ENCODE measurements at places on chromosomes 5 and 9. TPM values are rescaled to one million over a fixed set of nuclear protein-coding genes. Genes with fewer than 3 reads are reported as not detected.
A peak's percentile ranks its signal among the peaks of the same experiment; 100 is the strongest.

DNA sequence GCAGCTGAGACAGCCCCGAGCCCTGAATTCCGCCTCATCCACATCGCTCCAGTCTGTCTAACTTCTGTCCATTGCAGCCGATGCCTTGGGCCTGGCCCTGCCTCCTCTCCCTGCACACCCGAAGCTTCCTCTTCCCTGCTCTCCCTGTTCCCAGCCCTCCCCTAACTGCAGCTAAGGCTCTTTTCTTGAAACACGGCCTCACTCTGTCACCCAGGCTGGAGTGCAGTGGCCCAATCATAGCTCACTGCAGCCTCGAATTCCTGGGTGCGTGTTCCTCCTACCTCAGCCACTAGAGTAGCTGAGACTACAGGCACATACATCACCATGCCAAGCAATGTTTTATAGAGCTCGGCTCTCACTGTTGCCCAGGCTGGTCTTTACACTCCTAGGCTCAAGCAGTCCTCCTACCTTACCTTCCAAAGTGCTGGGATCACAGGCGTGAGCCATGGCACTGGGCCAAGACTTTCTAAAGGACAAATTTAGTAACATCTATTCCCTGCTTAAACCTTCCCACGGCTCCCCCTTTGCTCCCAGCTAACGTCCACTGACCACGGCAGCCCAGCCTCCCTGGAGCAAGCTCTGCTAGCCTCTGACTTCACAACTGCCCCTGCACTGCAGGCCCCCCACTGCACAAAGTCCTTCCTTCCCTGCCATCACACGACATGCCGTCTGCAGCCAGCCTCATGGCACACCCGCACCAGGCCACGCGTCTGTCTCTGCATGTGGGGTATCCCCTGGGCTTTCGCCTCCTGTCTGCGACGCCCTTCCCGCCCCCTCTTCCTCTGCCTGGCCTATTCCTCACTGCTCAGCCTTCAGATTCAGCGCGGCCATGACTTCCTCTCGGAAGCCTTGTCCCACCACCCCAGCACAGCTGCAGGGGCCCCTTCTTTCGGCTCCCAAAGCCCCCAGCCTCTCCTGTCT is 28.6 kb downstream of the LAMC3 start:
- H3K27ac ChIP-seq, result no peak overlapping the region
- no peaks in the 10 kb centered on the region for H3K36me3 ChIP-seq
- peaks cover 25% of the 10 kb centered on the region for H3K27me3 ChIP-seq
- no peak for ATAC-seq

- no peak for ATAC-seq
- H3K27me3 ChIP-seq, result peaks cover 16% of the 10 kb centered on the region
- no peak overlapping the region for H3K4me3 ChIP-seq
- H3K4me1 ChIP-seq, result no peaks in the 10 kb centered on the region
Measured at GRCh38 chr9:109510506-109510905, 12.4 kb upstream of the PTPN3 start.

DNA sequence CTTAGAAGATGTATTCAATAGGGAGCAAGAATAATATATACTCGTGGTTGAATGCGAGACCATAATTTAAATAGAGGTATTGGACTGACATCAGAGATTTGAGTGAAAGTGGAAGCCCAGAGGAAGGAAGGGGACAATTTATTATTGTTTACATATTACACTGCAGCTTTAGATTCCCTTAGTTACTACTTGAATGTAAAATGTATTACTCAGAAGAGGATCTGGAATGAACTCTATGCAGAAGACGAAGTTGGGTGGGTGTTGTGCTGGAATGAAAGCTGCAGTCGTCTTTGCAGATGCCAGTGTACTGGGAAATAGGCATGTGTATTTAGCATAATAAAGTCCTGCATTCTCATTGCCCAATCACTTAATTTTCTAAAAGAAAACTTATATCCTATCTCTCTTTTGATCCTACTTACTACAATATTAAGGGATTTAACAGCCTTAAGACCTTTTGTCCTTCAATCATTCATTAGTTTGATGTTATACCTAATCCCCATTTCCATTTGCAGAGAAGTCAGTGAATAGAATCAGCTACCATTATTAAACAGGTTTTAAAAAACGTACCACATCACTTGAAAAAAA is 570.7 kb upstream of the WWC1 start:
- H3K4me1 ChIP-seq, result peaks cover 5% of the 10 kb centered on the region
- no peak overlapping the region for H3K27ac ChIP-seq
- H3K27me3 ChIP-seq, result peaks cover 6% of the 10 kb centered on the region
- no peak overlapping the region for H3K4me3 ChIP-seq
- no peaks in the 10 kb centered on the region for H3K36me3 ChIP-seq
- ATAC-seq, result no peak

- peaks cover 7% of the 10 kb centered on the region for H3K27me3 ChIP-seq
- H3K4me3 ChIP-seq, result no peak overlapping the region
- no peak for ATAC-seq
- no peaks in the 10 kb centered on the region for H3K36me3 ChIP-seq
- H3K4me1 ChIP-seq, result no peaks in the 10 kb centered on the region
Measured at GRCh38 chr5:161851691-161852299, 3.9 kb downstream of the GABRA1 start.

DNA sequence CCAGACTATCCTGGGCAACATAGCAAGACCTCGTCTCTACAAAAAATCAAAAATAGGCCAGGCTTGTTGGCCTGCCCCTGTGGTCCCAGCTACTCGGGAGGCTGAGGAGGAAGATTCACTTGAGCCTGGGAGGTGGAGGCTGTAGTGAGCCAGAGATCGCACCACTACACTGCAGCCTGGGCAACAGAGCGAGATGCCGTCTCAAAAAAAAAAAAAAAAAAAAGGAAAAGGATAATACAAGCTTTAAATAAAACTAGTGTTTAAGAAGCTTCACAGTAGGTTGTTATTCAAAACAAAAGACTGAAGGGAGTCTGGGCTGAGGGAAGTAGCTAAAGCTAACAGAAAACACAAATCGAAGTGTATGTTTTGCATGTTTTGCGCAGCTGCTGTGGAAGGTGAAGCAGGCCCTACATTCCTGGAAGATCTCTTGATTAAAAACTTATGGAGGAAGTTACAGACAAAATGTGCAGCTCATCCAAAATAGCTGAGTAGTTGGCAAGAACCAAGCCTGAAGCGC is 581 bp upstream of the C9orf40 start:
- no peak for ATAC-seq
- H3K27me3 ChIP-seq, result no peaks in the 10 kb centered on the region
- peaks cover 3% of the 10 kb centered on the region for H3K4me1 ChIP-seq
- H3K36me3 ChIP-seq, result peaks cover 6% of the 10 kb centered on the region

GRCh38 chr5:179115845-179116524 is 55.8 kb downstream of the ZNF354C start:
- ATAC-seq, result no peak
- H3K27ac ChIP-seq, result no peak overlapping the region
- H3K4me1 ChIP-seq, result no peaks in the 10 kb centered on the region
- no peak overlapping the region for H3K4me3 ChIP-seq
- no peaks in the 10 kb centered on the region for H3K36me3 ChIP-seq

GRCh38 chr5:1032551-1033027 is 24.0 kb downstream of the NKD2 start:
- no peak overlapping the region for H3K27ac ChIP-seq
- H3K4me3 ChIP-seq, result no peak overlapping the region
- H3K36me3 ChIP-seq, result no peaks in the 10 kb centered on the region
- no peak for ATAC-seq
- H3K27me3 ChIP-seq, result peaks cover 4% of the 10 kb centered on the region

- peaks cover 35% of the 10 kb centered on the region for H3K4me1 ChIP-seq
- no peaks in the 10 kb centered on the region for H3K27me3 ChIP-seq
- H3K36me3 ChIP-seq, result peaks cover 33% of the 10 kb centered on the region
- no peak overlapping the region for H3K4me3 ChIP-seq
- no peak for ATAC-seq
- no peak overlapping the region for H3K27ac ChIP-seq
Measured at GRCh38 chr5:172235827-172236736, 42.1 kb downstream of the EFCAB9 start.

DNA sequence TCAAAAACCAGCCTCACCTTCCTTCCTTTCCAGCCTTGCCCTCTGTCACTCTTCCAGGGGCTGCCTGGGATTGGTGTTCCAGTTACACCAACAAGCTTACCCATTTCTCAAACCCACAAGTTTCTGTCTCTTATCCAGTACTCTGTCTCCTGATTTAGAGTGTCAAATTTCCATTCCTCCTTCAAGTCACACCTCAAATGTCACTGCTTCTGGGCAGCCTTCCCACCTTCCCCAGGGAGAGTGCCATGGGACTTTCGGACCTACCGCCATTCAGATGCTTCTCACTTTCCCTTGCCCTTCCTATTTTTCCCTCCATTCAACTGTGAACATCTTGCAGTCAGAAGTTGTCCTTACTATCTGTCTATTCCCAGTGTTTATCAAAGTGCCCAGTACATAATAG is 2.0 kb upstream of the GRXCR2 start:
- no peaks in the 10 kb centered on the region for H3K36me3 ChIP-seq
- H3K27me3 ChIP-seq, result peaks cover 22% of the 10 kb centered on the region
- no peak overlapping the region for H3K4me3 ChIP-seq
- H3K4me1 ChIP-seq, result no peaks in the 10 kb centered on the region

DNA sequence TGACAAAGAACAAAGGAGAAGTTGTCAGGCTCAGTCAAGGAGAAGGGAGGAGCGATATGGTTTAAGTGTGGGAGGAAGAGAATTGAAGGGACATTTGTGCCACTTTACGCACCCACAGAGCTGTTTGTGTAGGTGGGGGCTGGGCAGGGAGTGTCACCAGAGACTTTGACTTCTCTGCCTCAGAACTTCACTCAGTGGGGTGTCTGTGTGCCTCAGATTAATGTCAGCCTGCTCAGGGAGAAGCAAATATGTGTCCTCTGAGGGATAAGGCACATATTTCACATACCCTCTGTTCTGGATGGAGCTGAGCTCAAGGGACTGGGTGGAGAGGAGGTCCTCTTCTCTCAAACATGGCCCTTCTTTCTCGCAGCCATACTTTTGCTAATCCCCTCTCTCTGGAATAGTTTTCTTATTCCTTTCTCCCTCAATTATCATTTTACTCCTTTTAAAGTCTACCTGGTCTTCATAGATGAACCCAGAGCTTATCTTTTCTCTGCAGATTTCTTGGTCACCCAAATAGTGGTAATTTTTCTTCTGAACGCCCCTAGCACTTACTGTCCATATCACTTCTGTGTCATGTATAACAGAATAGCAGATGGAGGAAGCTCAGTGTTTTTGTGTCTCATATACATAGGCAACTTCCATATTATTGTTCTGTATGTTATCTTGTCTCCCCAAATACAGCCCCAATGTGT is 77.0 kb downstream of the IQGAP2 start:
- H3K27ac ChIP-seq, result peak overlapping the region; percentile 61
- ATAC-seq, result no peak
- no peaks in the 10 kb centered on the region for H3K27me3 ChIP-seq
- peaks cover 4% of the 10 kb centered on the region for H3K36me3 ChIP-seq

- no peak overlapping the region for H3K4me3 ChIP-seq
- H3K27ac ChIP-seq, result no peak overlapping the region
- H3K36me3 ChIP-seq, result peaks cover 6% of the 10 kb centered on the region
Measured at GRCh38 chr5:78887384-78888118, 97.6 kb downstream of the ARSB start.

- H3K4me1 ChIP-seq, result peaks cover 5% of the 10 kb centered on the region
- no peaks in the 10 kb centered on the region for H3K27me3 ChIP-seq
- H3K36me3 ChIP-seq, result peaks cover 8% of the 10 kb centered on the region
- H3K27ac ChIP-seq, result peak overlapping the region; percentile 66
Measured at GRCh38 chr9:137028263-137029057, 423 bp upstream of the ABCA2 start.

DNA sequence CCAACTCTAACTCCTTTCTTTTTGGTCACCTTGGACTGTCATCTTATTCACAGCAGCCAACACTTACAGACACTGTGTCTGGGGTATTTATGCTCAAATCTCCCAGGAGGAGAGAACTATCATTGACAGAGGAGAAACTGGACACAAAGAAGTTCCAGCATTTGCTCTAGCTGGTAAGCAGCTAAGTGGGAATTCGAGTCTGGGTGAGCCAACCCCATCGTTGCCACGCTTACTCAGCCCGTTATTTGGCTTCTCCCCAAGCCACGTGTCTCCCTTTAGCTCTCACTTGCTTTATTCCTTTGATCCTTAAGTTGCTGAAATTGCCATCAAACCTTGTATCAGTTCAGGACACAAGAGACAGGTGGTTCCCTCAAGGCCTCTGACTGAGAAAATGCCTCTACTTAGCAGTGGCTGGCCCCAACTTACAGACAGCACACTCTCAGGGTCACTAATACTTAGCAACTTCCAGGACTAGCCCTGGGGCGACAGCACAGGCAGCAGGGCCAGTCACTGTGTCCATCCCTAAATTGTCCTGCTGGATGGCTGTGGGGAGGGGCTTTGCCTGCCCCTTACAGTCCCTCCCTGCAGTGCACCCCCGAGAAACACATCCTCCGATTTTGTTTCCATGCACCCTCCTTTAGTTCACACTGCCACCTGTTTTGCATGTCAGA is 1.4 kb downstream of the SLC36A2 start:
- no peaks in the 10 kb centered on the region for H3K36me3 ChIP-seq
- no peak for ATAC-seq

DNA sequence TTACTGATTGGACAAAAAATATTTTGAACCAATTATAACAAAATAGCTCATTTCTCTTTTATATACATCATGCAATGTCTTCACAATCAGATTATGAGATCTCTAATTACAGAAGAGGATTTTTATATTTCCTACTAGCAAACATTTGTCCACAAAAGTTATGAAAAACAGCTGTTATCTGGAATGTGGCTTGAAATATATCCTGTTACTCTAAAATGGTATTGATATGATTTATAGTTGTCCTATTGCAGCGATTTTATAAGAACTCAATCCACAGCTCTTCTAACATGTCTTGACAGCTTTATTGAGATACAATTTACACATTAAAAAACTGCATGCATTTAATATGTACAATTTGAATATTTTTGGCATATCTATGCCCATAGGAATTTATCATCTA is 779.9 kb upstream of the ACO1 start:
- no peak overlapping the region for H3K4me3 ChIP-seq
- H3K27me3 ChIP-seq, result peaks cover 3% of the 10 kb centered on the region
- H3K4me1 ChIP-seq, result no peaks in the 10 kb centered on the region
- ATAC-seq, result no peak
- H3K27ac ChIP-seq, result no peak overlapping the region
- H3K36me3 ChIP-seq, result no peaks in the 10 kb centered on the region

DNA sequence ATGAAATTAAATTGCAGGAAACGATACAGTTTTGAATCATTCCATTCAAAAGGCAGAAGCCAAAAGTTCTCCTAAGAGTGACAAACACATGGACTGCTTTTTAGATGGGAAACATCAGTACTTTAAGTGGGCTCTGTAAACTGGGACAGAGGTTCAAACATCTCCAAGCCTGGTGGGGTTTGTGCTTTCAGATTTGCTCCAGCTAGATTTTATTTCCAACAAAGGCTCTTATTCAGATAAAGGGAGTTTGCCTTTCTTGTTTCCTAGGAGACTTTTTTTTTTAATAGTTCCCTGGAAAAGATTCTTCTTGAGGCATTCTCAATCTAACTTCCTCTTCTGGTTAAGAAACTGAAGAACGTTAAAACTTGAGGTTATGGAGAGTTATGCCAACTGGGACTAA is 277.6 kb downstream of the TMEM38B start:
- no peak for ATAC-seq
- H3K4me1 ChIP-seq, result no peaks in the 10 kb centered on the region
- H3K4me3 ChIP-seq, result no peak overlapping the region
- H3K36me3 ChIP-seq, result no peaks in the 10 kb centered on the region

- ATAC-seq, result peak; percentile 37
- H3K4me1 ChIP-seq, result peaks cover 15% of the 10 kb centered on the region
- H3K27ac ChIP-seq, result peak overlapping the region; percentile 96
- H3K4me3 ChIP-seq, result peak overlapping the region; percentile 97
- peaks cover 36% of the 10 kb centered on the region for H3K36me3 ChIP-seq
Measured at GRCh38 chr5:36875051-36875789, 1.3 kb upstream of the NIPBL start.

The PCDHB12 gene
- not detected for total RNA-seq

The ZNF462 gene
- total RNA-seq, result 0.67 TPM

The ST8SIA4 gene
- 42.8 TPM for total RNA-seq

The PCDHA1 gene
- total RNA-seq, result not detected

The SLC6A3 gene
- total RNA-seq, result not detected

The CCL27 gene
- total RNA-seq, result 0.78 TPM

The FCN1 gene
- not detected for total RNA-seq

The SLC34A1 gene
- total RNA-seq, result 0.56 TPM

The PCDHGA1 gene
- 0.16 TPM for total RNA-seq
